ENCODE measurements at places on chromosomes 11 and 22.

- no peak for DNase-seq
Measured at GRCh38 chr11:33941637-33942160, 49.8 kb upstream of the LMO2 start.

GRCh38 chr11:122808478-122808869 is 29.8 kb upstream of the CRTAM start:
- DNase-seq, result no peak

- no peak for DNase-seq
Measured at GRCh38 chr11:2137202-2138067, 1.8 kb downstream of the IGF2 start.

DNA sequence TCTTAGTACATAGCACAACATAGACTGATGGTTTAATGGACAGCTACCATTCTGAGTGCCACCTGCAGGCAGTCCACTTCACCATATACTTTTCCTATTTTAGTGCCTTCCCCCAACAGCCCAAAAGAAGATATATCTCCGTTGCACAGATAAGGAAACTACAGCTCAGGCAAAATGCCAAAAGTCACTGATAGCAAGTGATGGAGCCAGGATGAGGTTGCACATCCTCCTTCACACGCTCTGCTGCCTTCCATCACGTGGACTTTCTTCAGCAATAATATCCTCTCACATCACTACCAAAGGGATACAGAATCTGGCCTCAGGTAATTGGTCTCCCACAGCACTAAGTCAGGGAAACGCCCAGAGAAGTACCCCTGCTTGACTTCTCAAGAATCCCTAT is 7.5 kb downstream of the TCF20 start:
- no peak for DNase-seq

DNA sequence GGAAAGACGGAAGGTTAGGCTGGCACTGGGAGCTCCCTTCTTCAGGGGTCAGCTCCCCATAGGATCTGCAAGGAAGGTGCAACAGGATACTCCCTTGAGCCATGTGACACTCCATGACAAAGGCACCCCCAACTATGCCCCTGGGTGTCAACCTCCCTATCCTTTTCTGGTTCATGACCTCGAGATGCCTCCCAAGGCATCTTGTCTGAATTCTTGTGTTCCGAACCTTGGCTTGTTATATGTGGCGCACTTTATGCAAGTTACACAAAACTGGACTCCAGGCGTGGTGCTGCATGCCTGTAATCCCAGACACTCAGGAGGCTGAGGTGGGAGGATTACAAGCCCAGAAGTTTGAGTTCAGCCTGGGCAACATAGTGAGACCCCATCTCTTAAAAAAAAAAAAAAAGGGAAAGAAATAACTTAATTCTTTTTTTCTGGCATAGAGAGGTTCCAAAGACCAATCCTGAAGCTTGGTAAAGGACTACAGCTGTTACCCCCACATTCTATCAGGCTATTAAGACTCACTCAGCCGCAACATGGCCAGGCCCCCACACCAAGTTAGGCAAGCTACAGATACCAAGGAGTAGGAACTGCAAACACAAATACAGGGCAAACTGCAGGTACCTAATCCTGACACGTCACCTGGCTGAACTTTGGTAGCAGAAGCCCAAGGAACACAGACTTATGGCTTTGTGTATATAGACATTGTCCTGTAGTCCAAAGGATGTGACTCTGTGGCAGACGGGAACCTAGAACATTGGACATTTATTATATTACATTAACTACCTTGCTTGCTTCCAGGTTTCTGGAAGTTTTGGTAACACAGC is 1.4 kb downstream of the C11orf24 start:
- no peak for DNase-seq

GRCh38 chr11:20626279-20626678 is 26.9 kb downstream of the SLC6A5 start:
- no peak for DNase-seq

- peak; percentile 77 for DNase-seq
Measured at GRCh38 chr11:44568658-44569473, 3.4 kb downstream of the CD82 start.

GRCh38 chr11:10478066-10478465 is 23.0 kb downstream of the AMPD3 start:
- DNase-seq, result no peak

DNA sequence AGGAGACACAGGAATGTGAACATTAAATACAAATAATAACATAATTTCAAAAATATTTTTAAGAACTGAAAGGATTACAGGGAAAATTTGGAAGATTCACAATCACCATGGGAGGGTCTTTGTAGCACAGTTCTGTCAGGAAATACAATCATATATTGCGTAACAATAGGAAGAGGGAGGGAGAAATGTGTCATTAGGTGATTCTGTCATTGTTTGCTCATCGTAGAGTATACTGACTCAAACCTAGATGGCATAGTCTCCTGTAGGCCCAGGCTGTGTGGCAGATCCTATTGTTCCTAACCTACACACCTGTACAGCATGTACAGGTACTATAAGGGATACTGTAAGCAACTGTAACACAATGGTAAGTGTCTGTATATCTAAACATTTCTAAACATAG is 330.4 kb downstream of the BRD1 start:
- DNase-seq, result no peak

GRCh38 chr11:2306452-2306823 is 4.6 kb downstream of the TSPAN32 start:
- no peak for DNase-seq

DNA sequence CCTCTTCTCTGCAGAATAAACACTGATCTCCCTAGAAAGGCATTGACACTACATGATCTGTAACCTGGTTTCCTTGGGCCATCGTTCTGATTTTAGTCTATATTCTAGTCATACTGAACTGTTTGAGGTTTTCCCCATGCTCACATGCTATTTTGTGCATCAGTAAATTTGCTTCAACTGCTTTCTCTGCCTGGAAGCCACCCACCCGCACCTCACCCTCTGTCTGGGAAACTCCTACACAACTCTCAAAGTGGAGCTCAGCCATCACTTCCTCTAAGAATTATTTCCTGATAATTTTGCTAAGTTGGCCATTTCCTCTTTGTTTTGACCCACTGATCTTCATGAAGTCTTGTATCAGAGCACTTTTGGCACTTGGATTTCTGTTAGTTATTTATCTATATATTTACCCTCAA is 36.1 kb downstream of the MMP20 start:
- no peak for DNase-seq

GRCh38 chr11:4102711-4103110 is 8.1 kb downstream of the RRM1 start:
- DNase-seq, result no peak

DNA sequence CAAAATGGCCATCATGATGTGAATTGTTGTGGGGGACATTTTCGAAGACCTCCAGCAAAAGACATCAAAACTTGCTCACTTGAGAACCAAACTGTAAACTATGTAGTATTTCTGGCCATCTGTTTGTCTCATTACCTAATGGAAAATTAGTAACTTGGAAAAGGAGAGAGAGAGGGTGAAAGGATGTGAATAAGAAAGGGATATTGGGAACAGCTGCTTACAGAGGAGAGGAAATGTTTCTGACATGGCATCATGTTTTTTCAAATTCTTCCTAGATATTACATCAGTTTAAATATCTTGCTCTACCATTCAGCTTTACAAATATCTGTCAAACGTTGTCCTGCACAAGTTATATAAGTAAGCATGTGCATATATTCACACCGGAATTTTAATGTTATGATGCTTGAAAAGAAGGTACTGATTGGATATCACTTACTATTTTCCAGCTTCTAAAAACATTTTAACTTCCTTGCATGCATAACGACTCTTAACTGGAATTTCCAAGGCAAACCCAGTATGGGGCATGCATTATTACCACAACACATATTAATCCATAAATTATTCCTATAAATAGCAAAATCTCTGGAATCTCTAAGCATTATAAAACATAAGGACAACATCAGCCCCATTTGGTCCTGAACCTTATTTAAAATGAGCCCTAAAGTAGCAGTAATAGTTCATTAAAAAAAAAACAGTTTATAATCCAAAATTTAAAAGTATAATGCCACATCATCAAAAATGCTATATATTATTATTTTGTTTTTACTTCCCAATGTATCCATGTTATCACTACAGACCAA is 20.0 kb downstream of the GUCY1A2 start:
- DNase-seq, result no peak

DNA sequence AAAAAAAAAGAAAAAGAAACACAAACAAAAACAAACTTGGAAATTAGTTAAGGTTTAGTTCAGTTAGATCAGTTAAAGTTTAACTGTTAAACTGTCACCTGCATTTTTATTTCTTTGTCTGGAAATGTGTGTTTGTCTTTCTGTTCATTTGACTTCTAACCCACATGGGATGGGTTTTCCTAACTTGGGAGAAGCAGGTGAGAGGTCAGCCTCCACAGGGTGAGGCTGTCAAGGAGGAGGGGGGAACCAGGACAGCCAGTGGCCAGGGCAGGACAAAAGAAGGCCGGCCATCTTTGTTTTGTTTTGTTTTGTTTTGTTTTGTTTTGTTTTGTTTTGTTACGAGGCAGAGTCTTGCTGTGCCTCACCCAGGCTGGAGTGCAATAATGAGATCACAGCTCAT is 13.4 kb upstream of the GCAT start:
- no peak for DNase-seq

DNA sequence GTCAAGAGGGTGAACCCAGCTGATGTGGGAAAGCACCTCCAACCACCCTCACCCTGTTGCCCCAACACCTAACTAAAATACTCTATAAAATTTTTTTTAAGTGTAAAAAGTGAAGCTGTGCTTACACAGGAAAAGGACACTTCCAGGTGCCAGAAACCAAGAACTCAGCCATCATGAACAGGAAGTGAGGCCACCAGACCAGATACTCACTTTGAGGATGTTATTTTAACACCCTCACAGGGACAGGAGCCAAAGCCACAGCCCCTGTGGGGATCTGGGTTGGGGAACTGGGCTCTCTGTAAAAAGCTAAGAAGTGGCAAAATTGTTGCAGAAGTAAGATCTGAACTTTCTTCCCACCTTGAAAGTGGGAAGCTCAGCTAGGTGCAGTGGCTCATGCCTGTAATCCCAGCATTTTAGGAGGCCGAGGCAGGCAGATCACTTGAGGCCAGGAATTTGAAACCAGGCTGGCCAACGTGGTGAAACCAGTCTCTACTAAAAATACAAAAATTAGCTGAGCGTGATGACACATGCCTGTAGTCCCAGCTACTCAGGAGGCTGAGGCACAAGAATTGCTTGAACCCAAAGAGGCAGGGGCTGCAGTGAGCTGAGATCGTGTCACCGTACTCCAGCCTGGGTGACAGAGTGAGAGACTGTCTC is 3.8 kb downstream of the RSPH14 start:
- DNase-seq, result peak; percentile 14

DNA sequence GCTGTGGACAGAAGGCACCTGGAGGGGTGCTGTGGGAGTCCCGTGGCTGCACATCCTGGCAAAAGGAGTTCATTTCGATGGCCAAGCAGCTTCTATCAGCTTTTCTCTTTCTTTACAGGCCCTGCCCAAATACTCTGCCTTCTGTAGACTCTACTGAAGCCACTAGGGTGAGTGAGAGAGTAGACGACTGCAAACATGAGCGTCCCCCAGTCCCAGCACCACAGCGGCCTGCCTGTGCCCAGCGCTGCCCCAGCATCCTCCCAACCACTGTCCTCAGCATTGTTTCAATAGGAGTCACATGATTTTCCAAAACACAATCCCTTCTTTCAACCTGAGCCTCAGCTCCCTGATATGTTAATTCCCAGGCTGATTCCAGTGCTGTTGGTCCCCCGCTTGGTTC is 110.0 kb downstream of the KIRREL3 start:
- DNase-seq, result no peak

- no peak for DNase-seq
Measured at GRCh38 chr11:59426361-59427067, at the start of gene OR5A2. Gene OR5A2, minus strand, starts transcription at chr11:59426413. Its CDS starts 3,460 bp downstream, at chr11:59422953.

- DNase-seq, result no peak
Measured at GRCh38 chr11:134882141-134882540, 470.1 kb upstream of the B3GAT1 start.

- DNase-seq, result no peak
Measured at GRCh38 chr22:47841156-47841555, 1078.7 kb downstream of the TBC1D22A start.

- DNase-seq, result no peak
Measured at GRCh38 chr11:32034680-32035079, 56.2 kb upstream of the RCN1 start.

GRCh38 chr11:103550811-103551210 is 441.6 kb downstream of the DYNC2H1 start:
- no peak for DNase-seq

- no peak for DNase-seq
Measured at GRCh38 chr11:30936491-30936890, 350.3 kb upstream of the MPPED2 start.

DNA sequence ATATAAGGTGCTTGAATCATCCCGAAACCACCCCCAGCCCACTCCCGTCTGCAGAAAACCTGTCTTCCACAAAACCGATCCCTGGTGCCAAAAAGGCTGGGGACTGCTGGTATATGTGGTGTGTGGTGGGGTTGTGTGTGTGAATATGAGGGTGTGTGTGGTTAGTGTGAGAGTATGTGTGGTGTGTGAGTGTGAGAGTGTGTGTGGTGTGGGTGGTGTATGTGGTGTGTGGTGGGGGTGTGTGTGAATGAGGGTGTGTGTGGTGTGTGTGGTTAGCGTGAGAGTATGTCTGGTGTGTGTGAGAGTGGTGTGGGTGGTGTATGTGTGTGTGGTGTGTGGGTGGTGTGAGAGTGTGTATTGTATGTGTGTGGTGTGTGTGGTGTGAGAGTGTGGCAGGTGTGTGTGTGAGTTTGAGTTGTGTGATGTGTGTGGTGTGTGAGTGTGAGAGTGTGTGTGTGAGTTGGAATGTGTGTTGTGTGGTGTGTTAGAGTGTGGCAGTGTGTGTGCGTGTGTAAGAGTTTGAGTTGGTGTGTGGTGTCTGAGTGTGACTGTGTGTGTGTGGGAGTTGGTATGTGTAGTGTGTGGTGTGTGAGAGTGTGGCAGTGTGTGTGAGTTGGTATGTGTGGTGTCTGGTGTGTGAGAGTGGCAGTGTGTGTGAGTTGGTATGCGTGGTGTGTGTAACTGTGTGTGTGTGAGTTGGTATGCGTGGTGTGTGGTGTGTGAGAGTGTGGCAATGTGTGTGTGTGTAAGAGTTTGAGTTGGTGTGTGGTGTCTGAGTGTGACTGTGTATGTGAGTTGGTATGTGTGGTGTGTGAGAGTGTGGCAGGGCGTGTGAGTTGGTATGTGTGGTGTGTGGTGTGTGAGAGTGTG is 6.5 kb downstream of the UPK3A start:
- no peak for DNase-seq

- no peak for DNase-seq
Measured at GRCh38 chr22:40213478-40213877, 35.8 kb downstream of the TNRC6B start.

DNA sequence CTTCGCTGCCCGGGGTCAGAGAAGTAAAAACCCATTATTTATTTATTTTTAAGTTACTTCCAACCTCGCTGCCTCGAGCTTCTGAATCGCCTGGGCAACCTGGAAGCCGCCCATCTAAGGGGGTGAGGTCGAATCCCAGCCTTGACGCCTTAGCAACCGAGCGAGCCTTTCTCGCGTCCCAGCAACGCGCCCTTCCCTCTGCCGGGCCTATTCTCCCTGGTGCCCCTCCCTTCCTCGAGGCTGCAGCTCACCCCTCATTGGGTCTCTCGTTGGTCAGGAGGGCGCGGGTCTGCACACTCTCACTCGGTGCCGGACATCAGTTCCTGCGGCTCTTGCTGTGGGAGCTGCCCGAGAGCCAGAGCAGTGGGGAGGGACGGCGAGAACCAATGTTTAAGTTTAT is at the start of gene CCDC81:
TSS of gene CCDC81 (plus strand) at position 302 of the 400 bp plus-strand sequence. CDS start 277 bp downstream, outside the sequence.
- no peak for DNase-seq

Measured in stimulated activated CD8-positive, alpha-beta memory T cell treated with anti-CD3 and anti-CD28 coated beads, Interleukin-2, amount 100 ng/mL, for 1 hour (primary cell).